ENCODE measurements at places on chromosomes 2 and 18.

DNA sequence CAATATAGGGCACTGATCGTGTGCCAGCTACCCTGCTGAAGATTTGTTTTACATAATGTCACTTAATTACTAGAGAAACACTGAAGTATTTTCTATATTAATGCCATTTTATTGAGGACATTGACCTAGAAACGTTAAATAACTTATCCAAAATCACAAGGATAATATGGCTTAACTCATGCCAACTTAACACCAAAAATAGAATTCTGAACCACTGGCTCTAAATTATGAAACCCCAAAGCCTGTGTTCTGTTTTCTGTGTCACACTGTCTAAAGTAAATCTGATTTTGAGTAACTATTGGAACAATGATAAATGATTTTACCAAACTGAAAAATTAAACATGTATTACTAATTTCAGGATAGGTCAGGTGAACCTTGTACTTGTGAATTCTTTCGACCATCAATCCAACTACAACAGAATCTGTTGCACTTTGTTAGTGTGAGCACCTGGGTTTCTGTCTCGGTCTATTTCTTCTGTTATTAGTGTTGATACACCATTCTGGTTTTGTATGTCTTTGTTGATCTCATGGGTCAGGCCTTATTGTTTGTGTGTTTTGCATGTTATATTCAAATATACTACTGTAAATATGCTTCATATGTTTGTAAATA, 48.2 kb upstream of the CCDC141 start:
- DNase-seq = no peak

DNA sequence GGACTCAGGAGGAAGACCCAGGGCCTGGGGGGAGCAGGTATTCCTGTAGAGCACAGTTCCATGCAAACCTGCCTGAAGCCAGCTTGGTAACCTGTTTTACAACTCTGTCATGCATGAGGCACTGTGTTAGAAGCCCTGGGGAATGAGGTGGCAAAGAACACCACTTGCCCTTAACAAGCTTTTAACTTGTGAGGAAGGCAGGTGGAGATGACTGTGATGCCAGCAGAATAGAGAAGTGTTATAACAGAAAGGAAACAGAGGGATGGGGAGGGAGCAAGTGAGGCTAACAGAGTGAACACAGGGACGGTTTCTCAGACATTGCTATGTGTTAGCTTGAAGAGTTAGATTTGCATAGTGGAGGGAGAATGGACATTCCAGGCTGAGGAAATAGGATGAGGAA, 11.5 kb upstream of the IL1A start:
- DNase-seq = no peak

GRCh38 chr18:6414118-6414722, 491 bp downstream of the L3MBTL4 start:
- DNase-seq = no peak

DNA sequence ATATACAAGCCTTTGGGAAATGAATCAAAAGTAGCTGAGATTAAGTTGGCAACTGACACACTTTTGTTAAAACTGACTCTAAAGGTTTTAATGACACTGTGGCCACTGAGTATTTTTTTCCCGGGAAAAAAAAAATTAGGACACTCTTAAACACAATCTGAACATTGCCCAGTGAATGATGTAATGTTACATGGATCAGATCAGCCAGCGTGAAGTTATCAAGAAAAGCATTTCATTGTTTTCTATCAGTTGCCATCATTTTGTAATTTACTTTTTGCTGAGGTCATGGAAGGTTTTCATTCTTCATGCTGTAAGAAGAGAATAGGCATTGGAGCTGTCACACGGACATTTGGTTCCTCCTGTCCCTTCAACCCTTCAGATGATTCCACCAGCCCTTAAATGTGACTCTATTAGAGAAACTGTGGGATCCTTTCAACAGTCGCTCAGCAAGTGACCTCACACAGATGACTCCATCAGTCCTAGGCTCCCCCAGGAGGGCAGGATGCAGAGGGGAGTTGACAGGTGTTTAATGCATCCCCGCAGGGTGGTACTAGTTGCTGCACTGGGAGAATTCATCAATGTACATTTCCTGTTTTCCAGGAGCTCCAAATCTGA, 164.2 kb downstream of the MGAT5 start:
- no peak for DNase-seq

- DNase-seq = peak; percentile 26
These were observed 55.4 kb upstream of the CD28 start for GRCh38 chr2:203650860-203651613.

DNA sequence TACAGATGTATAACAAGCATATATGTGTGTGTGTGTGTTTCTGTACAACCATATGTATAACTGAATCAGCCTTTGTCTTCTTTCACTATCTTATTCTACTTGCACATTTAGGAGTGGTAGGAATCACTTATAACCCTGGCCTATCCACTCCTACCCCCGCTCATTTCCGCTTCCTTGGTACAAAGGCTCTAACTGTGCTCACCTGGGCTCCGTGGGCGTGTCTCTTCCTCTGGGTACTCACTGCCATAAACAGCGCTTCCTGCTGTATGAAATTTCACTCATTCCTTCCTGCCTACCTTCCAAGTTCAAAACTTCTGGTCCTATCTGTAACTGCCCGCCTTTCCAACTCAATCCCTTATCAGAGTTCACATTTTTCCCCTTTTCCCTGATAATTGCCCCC, 815.5 kb downstream of the EPHA4 start:
- DNase-seq = no peak

DNA sequence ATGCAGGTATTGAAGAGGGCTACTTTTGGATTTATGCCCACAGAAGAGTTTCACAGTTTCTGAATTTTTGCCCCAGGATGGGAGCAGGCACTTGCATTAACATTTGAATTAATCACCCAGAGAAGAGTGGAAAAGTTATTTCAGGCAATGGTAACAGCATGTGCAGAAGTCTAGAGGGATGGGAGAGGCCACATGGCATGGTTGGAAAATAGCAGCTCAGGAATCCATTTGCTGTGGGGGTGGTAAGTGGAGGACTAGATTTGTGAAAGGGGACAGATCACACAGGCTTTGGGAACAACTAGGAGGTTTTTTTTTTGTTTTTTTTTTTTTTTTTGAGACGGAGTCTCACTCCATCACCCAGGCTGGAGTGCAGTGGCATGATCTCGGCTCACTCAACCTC, 65.2 kb downstream of the NEDD4L start:
- DNase-seq = no peak

- no peak for DNase-seq
These were observed at the start of gene KLHL41 for GRCh38 chr2:169509298-169509885. Gene KLHL41, plus strand, starts transcription at chr2:169509702. Its CDS starts 77 bp downstream, at chr2:169509779.

DNA sequence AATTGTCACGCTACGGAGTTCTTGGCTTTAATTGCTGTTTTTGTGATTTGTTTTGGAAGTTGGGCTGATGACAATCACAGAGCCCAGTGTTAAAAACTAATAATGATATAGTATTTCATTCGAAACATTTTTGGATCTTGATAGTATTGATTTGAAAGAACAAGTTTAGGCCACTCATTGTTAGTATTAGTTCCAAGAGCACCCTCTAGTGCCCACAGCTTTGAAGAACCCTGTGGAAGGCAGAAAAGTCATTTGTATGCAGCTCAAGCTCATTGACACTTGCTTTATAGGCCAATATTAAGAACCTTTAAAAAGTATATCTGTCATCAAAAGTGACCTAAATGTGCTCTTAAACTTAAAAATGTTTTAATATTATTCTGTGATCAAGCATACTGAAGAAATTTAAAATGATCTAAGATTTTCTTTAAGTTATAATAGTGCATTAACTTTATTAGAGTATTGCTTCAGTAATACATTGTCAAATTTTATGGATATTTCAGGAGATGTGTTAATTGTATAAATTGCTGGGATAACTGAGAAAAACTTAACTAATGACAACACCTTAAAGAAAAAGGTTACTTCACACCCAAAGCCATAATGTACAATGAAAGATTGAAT, 191.0 kb downstream of the GRB14 start:
- peak; percentile 11 for DNase-seq

GRCh38 chr2:42350434-42351063, 10.5 kb downstream of the COX7A2L start:
- no peak for DNase-seq

DNA sequence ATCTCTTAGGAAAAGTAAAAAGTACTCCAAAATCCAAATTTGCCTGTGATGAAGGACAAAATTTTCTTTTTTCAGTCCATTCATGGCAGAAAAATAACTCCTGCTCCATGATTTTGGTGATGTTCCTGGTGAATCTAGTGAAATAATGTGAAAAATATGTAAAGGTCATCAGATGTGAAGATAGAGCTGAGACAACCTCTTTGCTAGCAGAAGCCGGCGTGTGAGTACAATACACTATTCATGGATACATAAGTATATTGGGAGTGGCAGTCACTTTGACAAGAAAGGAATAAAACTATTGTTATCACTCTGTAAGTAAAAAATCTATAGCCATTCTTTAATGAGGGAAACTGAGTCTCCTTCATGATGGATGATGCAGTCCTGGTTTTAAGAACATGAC, 6.3 kb upstream of the SLC1A4 start:
- no peak for DNase-seq

DNA sequence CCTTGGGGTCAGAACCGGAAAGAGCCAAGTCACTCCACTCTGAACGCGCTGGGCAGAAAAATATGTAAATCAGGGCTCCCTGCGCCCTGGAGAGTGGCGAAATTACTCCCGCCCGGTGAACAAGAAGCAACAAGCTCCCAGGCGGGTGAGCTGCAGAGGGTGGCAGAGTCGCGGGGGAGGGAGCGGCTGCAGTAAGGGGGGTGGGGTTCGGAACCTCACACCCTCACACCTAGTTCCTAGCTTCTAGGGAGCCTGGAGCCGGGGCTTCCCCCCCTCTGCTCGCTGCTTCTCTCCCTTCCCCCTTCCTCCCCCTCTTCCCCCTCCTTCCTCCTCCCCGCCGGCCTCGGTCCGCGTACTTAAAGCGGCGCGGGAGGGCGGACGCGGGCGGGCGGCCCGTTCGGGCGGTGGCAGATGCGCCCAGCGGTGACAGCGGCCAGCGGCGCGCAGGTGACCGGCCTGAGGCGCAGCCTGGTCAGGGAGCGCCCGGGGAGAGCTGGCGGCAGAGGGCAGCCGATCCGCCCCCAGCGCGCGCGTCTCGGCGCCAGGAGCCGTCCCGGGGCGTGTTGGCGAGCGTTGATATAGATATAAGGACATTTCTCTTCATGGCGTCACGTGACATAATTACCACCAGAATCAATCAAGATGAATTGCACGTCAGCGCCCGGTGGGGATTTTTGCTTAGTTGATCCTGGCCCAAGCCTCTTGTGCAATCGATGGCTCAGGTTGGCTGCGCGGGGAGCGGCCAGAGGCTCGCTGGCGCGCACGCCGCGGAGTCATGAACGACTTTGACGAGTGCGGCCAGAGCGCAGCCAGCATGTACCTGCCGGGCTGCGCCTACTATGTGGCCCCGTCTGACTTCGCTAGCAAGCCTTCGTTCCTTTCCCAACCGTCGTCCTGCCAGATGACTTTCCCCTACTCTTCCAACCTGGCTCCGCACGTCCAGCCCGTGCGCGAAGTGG, at the start of gene HOXD11:
Gene HOXD11 (plus strand): TSS at position 700 of the 959 bp plus-strand sequence. CDS start 76 bp downstream, at position 776.
- peak; percentile 58 for DNase-seq

- no peak for DNase-seq
These were observed 12.1 kb downstream of the ABCG5 start for GRCh38 chr2:43826305-43827250.

- no peak for DNase-seq
These were observed 5.4 kb upstream of the SALL3 start for GRCh38 chr18:78974115-78974761.

GRCh38 chr2:101770726-101771125, 73.2 kb downstream of the MAP4K4 start:
- no peak for DNase-seq

DNA sequence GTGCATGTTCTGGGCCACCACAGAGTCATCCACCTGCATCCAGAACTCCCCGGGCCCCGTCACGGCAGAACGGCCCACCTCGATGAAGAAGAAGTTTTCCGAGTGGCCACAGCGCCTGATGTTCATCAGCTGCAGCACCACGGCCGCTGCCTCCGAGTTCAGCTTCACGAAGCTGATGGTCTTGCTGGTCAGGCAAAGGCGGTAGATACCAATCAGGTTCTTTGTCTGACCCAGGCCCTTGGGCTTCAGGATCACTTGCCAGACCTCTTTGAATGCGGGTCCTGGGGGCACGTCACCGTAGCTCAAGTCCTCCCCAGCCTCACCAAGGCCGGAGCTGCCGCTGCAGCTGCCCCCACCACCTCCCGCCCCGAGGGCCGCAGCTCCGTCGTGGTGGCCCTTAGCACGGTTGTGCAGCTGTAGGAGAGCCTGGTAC, 1.6 kb downstream of the IRS1 start:
- no peak for DNase-seq

GRCh38 chr2:224223851-224224555, 177.9 kb downstream of the FAM124B start:
- no peak for DNase-seq

GRCh38 chr2:127225186-127225960, 5.3 kb upstream of the CYP27C1 start:
- DNase-seq = no peak

- no peak for DNase-seq
These were observed 356.6 kb downstream of the SPAG16 start for GRCh38 chr2:213640738-213641425.

GRCh38 chr2:109591206-109591605, 22.6 kb downstream of the SEPTIN10 start:
- no peak for DNase-seq

Measured in fibroblast of skin of left biceps (primary cell).